ELR (cell line): ENCODE measurements at places on chromosomes 5 and 9.

GRCh38 chr9:109775516-109775915 lies 4.5 kb upstream of the PALM2AKAP2 start:
- DNase-seq: peak; percentile 44

DNA sequence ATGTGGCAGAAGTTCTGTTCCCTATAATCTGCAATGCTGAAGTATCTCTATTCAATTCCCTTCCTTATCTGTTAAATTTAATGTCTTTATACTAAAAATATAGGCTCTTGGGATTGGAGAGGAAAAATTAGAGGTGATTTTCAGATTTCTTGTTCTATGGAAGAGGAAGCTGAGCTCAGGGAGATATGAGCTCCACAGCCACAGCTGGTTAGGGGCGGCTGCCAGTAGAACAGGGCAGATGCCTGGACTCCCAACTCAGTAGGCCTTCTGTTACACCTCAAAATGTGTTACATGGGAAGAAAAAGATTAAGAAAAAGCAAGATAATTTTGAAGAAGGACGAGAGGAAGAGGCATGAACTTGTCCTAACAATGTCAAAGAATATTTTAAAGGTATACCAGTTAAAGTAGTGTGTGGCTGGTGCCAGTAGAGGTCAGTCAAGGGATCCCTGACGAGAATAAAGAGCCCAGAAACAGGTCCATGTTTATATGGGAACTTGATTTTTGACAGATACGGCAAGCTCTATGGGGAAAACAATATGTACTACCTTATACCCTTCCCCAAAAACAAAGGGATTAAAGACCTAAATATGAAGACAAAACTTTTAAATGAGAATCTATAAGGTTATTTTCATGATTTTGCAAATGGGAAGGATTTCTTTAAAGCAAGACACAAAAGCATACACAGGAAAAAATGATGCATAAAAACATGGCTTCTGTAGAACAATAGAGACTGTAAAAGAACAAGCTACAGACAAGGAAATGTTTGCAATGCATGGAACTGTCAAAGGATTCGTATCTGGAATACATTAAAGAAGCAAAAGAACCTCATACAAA lies 28.7 kb downstream of the DNAJC21 start:
- DNase-seq: peak; percentile 51

GRCh38 chr5:15533129-15533893 lies 33.3 kb downstream of the FBXL7 start:
- peak; percentile 45 for DNase-seq

GRCh38 chr9:124202447-124202971 lies 55.2 kb upstream of the NEK6 start:
- DNase-seq: no peak

GRCh38 chr5:56700711-56701110 lies 114.6 kb upstream of the MAP3K1 start:
- no peak for DNase-seq

- DNase-seq: no peak
Observed at GRCh38 chr9:131812116-131812790, 72.4 kb upstream of the RAPGEF1 start.

DNA sequence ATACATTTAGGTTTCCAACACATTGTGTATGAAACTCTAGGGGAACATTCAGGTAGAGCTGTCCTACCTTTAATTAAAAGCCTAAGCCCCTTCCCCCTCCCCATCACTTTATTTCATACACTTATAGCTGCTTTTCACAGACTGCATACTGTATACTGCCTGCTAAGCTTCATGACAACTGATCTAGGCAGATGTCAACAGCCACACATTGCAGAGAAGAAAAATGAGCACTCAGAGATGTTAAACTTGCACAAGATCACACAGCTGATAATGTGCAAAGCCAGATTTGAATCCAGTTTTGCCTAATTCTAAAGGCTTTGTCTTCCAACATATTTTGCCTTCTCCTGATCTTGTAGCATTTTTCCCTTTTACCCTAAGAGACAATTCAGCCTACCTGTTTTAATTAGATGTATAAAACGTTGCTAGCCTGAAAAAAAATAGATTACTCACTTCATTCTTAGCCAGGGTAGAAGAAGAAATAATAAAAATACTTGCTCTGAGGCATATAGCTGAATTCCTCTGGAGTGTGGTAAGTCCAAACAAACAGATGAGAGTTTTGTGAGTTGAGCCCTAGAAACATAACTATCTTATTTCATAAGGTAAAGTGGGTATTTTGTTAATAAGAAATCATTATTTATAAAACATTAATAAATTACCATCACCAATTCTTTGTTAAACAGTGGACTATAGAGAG lies 56.9 kb upstream of the CAST start:
- DNase-seq: no peak

DNA sequence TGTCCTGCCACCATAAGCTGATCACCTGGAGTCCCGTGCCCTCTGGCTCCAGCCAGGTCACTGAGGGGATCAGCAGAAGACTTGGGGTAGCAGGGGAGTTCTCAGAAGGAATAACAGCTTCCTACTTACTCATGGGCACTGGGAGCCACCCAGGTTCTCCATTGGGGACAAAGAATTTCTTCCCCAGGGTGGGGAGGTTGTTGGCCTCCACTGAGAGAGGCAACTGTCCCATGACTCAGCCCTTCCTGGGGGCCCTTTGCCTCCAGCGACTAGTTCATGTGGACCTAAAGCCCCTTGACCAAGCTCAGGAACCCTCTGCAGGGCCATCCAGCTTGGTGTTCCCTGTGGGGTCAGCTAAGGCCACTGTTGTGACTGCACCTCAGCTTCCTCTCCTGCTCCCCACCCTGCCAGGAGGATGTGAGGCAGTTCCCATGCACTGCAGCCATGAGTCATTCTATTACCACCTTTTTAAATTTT lies 175.0 kb downstream of the AUH start:
- peak; percentile 82 for DNase-seq

DNA sequence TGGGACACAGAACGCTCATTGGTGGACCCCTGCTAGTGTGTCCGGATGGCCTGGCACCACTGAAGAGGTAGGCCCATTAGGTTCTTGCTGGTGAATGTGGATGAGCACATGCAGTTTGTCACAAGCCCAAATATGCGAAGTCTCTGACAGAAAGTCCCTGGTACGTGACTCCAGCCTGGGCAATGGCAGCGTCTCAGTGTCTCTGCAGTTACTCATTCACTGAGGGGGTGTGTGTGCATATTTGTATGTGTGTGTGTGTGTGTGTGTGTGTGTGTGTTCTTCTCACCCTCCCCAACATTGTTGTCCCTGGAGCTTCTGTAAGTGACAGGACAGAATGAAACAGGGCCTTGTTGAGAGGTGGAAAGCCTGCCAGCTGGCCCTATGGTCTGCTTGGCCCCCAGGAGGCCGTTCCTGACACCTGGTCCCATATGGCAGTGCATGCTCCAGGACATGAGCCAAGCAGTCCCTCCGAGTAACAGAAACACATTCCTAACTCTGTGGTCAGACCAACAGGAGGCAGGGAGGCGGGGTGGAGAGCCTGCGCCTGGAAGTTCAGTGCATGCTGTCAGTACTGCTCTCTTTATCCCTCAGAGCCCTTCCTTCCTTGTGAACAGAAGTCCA lies 169.9 kb downstream of the SLC28A3 start:
- peak; percentile 96 for DNase-seq

DNA sequence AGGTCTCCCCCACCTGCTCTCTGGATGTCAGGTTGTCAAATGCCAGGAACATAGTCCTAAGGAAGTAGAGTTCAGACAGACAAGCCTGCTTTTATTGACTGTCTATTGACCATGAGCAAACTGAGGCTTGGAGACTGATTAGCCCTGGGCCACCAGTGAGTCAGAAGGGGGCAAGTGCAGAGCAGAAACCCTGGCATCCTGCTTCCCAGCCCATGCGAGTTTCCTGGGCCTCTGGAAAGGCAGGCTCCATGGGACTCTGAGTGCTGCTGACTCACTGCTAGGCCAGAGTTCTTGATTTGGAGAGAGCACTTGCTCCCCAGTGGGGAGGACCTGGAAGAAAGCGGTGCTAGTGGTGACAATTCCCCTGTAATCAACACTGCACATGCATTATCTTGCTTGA lies 2.8 kb upstream of the HBEGF start:
- peak; percentile 45 for DNase-seq

DNA sequence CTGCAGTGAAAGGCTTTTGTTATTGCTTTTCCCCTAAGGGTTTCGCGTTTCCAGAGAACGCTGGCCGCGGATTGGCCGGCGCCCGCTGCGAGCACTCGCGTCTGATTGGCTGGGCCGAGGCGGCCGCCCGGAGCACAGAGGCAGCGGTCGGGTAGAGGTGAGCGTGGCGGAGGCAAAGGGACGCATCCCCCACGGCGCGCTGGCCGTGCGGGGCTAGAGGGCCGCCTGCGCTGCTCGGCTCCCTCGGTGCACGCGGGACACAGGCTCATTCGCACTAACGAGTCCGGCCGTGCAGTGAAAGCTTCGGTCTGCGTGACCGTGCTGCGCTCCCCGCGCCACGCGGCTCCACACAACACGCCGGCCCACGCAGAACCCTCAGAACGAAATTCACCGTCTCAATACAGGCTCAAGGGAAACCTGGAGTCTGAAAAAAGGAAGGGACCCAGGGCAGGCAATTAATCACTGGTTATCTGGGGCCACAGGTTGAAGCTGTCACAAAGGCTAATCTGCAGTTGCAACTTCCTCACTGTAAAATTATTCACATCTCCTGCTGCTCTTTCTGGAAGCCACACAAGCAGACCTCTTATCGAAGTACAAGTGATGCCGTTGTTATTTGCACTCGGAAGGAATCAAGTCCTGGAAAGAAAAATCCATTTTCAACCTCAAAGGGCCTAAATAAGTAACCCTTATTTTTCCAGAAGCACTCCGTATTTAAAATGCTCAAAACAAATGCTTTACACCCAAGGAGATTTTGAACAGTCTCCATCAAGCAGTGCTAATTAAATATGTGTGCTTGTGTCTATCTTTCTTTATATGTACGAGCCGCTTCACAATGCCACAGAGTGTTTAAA lies 94.6 kb downstream of the ZNF608 start:
- peak; percentile 79 for DNase-seq

- DNase-seq: no peak
Observed at GRCh38 chr9:109417054-109417453, 81.1 kb downstream of the PTPN3 start.

- DNase-seq: no peak
Observed at GRCh38 chr5:4185127-4185526, 589.5 kb downstream of the IRX1 start.

GRCh38 chr5:111131356-111131755 lies 39.2 kb downstream of the WDR36 start:
- DNase-seq: no peak

DNA sequence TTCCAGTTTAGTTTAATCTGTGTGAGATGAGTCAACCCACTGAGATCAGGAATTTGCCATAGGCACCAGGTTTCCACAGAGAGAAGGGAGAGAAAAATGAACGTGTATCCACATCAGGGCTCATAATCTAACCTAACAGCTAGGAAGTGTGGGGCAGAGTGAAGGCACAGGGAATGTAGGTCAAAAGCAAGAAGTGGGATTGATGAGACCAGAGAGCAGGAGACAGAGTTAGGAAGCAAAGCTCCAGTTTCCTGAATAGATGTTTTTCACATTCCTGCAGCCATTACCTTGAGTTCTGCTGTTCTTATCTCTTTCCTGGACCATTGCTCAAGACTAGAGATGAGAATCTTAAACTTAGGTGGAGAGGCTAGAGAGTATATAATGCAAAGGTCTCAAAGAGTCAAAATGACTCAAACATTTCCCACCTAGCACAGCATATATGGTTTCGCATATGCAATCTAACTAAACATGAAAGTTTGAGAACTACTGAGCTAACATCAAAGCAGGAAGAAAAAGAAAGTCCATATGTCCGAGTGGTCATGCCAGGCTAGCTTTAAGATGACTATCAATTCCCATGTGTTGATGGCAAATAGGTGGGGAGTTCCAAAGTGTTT lies 41.1 kb upstream of the GNAQ start:
- DNase-seq: no peak

DNA sequence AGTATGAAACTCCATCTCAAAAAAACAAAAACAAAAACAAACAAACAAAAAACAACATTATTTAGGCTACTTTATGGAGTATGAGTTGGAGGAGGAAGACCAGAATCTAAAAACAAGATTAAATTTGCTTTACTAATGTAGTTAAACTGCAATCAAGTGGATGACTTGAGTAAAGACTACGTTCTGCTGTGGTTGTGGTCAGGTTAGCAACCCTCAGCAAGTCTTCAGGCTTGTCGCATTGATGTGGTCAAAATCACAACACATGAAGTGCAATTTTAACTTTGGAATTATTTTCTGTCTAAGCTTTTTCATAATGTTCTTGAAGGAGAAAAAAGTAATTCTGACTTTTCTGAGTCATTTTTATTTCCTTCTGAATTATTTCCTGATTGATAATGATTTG lies 43.1 kb downstream of the PDE6A start:
- DNase-seq: no peak

DNA sequence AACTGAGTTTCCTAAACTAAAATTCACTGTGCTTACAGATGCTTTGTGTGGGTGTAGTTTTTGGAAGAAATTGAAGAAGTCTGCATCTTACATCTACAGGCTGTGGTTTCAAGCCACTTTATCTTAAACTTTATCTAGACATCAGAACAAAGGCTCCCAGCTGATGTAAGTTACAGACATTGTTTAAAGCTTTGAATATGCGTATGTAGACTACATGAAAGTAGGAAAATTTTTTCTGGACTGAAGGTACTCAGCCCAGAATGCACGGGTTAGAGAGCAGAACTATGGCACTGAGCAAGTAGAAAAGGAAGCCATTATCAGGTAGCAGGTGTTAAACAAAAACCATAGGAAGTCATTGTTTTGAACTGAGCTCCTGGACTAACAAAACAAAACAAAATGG lies 185.4 kb downstream of the TTC39B start:
- no peak for DNase-seq

DNA sequence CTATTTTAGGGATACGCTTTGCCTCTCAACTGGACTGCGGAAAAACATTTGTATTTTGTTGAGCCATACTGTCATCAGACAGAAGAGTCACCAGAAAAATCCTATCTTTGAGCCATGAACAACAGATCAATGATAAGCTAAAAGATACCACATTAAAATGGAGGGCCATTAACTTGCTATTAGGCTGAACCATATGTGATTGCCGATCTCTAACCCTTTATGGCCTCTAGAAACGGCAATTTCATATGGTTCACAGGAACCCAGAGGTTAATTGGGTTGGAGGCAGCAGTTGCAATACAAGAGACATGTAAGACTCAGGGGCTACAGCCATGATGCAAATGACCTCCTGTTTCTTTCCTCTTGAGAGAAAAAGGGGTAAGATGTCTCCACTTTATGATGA lies 69.8 kb downstream of the MYO10 start:
- no peak for DNase-seq

- no peak for DNase-seq
Observed at GRCh38 chr9:112495614-112496013, 9.0 kb downstream of the KIAA1958 start.

DNA sequence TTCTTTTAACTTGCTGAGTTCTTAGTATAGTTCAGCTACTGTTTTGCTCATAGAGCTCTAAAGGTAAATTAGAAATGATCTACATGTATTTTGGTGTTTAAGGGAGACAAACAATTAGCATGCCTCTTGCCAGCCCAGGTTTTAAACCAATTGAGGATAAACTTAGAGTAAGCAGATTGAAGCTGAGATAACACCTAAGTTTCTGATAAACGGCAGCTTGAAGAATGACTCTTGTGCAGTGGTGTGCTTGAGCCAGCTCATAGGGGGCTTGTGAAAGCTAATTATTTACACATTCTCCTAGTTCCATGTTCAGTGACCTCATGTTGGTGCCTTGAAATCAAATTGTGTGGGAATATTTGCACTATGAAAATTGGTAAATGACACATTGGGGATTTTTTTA lies 193.0 kb downstream of the PRR16 start:
- no peak for DNase-seq
